ENCODE measurements at places on chromosomes 1 and 21.

DNA sequence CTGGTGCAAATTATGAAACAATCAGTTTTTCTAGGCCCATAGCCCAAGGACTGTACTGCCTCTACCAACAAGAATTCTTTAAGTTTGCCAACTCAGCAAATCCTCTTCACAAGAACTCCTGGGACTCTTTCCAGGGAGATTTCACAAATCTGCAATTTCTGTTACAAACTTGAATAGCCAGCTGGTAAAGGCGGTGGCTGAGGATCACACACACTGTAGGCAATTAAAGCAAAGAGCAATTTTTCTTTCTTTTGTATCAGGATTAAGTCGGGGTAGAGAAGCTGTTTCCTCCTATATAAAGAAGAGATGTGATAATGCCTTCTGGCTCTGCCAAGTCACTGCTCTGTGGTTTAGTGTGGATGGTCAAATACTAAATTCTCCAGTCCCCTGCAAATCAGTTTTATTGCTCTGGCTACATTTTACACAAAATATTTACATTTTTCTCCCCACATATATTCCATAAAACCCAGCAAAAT is 1.7 kb downstream of the ALDH9A1 start:
- no peak for DNase-seq

DNA sequence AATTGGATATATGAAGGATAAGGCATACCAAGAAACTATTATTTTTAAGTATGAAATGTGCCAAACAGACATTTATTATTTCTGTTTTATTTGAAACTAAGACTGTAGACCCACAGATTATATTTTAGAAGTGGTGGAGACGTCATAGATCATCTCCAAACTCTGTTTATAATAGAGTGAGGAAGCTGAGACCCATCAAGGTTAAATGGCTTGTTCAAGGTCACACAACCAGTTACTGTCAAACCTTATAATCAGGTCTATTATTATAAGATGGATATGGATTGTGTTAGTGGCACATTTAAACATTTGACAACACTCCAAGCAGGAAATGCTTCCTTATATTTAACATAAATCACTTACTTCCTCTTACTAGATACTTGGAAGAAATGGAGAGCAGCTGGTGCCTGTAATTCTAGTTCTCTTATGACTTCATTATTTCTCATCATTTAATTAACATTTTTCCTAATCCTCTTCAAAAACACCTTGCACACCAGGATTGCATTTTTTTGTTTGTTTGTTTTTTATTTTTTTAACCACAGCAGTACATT is 117.0 kb downstream of the NEK7 start:
- DNase-seq = no peak

- no peak for DNase-seq
Observed at GRCh38 chr1:15997637-15998280, 6.3 kb upstream of the SRARP start.

- DNase-seq = no peak
Observed at GRCh38 chr1:223088713-223089240, 54.3 kb downstream of the TLR5 start.

DNA sequence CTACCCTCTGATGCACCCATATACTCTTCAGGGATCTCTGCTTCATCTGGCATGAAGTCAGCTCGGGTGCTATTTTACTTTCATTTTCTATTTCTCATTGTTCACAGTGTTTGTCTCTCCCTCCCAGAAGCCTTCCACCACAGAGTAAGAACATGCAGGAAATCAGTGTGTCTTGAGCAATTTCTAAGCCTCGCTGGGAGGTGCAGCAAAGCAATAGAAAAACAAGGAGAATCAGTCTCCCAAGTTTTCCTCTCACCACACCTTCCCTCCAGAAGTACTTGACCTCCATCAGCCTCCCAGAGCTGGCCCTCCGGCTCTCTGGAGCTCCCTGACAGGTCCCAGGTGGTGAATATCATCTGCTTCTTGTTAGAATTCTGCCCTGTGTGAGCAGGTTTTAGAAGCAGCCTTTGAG is 594.7 kb upstream of the CAMK1G start:
- DNase-seq = no peak

GRCh38 chr1:107870696-107871095 is 94.3 kb downstream of the VAV3 start:
- no peak for DNase-seq

DNA sequence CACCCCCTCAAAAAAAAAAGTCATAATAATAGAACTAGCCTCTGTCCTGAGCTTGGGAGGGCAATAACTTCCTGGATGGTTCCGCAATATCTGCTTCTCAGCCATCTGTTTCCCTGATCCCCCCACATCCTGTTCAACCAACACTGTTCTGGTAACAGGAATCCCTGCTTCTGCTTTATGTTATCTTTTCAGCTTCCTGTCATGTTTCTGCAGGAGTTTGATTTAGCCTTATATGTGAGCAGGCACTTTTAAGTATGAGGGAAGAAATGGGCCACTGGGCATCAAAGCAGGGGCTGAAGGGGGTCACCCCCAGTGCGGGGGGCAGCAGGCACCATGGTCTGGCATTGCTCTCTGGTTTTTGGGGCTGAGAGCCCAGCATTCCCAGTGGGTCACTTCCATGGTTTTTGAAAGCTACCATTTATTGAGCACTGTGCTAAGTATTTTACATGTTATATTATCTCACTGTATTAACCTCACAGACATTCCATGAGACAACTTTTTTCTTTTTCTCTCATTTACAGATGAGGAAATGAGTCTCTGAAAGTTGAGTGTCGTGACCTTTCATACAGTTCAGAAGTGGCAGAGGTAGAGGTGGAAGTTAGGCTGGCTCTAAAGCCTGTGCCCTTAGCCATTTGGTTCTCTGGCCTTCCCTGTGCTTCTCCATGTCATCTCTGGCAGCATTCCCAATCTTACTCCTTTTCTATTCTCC is 61.9 kb downstream of the DNTTIP2 start:
- DNase-seq = no peak

DNA sequence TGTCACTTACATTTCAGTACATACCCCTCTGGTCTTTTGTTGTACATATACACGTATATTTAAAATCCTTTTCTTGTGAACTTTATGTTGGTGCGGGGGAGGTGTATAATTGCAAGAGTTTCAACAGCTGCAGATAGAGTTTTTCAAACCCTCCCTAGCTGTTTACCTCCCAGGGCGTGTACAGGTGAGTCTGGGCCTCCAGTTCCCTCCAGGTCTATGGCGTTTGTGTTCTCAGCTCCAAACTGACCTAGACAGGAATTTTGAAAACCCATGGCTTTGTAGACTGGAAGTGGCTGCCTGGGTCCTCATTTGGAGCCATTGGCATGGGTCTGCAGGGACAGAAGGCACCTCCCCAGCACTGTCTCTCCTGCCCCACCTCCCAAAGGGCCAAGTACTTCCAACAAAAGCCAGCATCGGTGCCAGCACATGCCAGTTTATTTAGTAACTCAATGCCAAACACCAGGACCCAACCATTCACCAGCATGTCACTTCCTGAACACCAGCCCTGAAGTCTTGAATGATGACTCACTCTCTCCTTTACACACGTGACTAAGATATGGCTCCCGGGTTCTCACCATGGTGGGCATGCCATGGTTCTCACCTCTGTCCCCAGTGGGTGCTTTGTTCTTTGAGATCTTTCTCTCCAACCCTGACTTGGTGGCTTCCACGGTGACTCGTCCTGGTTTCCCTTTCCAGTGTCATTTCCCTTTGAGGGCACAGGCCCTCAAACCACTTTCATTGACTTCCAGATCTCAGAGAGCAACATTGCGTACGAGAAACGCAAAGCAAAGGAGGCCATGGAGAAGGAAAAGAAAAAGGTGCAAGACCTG is 57.3 kb upstream of the EFHD2 start:
- peak; percentile 33 for DNase-seq

GRCh38 chr1:172085317-172085716 is 244.0 kb downstream of the DNM3 start:
- no peak for DNase-seq

- no peak for DNase-seq
Observed at GRCh38 chr1:95012389-95012788, 60.4 kb downstream of the ALG14 start.

- DNase-seq = no peak
Observed at GRCh38 chr1:18175051-18175450, 67.5 kb downstream of the IGSF21 start.

- no peak for DNase-seq
Observed at GRCh38 chr21:38165466-38166172, 91.2 kb upstream of the KCNJ15 start.

GRCh38 chr21:32237021-32237420 is 41.8 kb downstream of the MIS18A start:
- DNase-seq = no peak

DNA sequence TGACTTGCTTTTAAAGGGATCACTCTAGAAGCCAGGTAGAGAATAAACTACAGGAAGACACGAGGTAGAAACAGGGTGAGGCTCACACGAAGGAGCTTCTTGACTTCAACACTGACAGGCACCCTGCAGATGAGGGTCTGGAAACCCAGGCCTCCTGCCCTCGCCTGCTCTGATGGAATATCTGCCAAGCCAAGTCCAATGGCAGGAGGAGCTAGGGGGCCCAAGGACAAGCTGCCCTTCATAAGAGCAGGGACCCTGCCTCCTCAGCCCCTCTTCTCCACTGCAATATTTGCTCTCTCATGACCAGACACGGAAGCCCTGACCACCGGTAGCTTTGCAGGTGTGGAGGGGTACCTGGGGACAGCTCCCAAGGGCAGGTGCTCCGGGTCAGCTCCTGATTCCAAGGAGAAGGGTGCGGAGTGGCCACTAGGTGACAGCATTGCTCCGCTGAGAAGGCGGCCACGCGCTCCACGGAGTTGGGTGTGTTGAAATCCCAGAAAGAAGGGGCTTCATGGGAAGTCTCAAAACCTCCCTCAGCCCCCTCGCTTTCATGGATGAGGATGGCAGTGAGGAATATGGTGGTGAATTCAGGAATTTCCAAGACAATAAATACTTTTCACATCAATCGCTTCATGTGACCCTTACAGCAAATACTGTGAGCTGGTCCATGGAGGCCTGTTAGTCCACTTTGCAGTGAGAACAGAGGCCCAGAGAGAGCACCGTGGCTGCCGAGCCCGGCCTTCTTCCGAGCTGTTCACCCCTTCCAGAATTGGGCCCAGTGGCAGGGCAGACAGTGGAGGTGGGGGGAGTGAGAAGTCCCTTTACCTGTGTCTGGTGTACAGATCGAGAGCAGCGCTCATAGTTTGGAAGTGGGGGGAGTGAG is 33.2 kb upstream of the PAX7 start:
- DNase-seq = peak; percentile 2

DNA sequence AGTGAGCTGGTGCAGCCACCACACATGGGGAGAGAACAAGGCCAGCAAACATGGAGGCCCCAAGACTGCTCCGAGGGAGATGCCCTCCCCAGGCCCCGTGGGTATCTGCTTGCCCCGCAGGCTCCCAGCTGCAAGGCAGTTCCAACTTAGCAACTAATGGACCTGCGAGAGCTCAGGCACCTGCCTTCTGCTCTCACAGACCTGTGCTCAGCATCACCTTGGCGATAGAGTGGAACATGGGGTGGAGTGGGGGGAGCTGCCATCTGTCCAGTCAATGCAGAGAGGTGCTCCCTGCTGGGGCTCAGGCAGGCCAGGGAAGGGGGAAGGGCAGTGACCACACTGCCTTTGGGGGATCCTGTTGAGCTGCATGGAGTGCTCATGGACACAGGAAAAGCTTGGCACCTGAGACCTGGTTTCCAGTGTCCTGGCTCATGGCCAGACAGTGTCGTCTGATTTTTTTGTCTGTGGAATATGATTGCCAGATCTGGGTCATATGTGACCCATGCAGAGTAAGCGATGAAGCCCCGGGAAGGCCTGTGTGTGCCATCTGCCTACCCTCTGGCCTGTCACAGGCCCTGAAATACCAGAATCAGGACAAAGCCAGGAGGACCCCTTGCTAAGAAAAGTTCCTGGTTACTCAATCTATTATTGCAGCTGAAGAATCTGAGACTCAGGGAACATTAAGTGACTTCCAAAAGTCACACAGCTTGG is 39.9 kb upstream of the TENT5C start:
- DNase-seq = no peak

All from stimulated activated CD8-positive, alpha-beta memory T cell treated with anti-CD3 and anti-CD28 coated beads, Interleukin-15, amount 100 ng/mL, for 4 hours (primary cell).